IMR-90 (cell line): ENCODE measurements at places on chromosomes 6 and 20. TPM values are rescaled to one million over a fixed set of nuclear protein-coding genes. Genes with fewer than 3 reads are reported as not detected.

ABHD16B gene
- total RNA-seq = not detected in 2 replicates

ATP9A gene
- total RNA-seq = 22.4 and 23.3 TPM in 2 replicates

ZNF337 gene
- 15.8 and 16.5 TPM in 2 replicates for total RNA-seq

MMP24 gene
- 0.36 and 0.56 TPM in 2 replicates for total RNA-seq

TRIM31 gene
- total RNA-seq = not detected in 2 replicates

TRIM15 gene
- total RNA-seq = not detected in 2 replicates

MYT1 gene
- not detected in 2 replicates for total RNA-seq

FNDC11 gene
- 0.28 and 0.36 TPM in 2 replicates for total RNA-seq

F13A1 gene
- not detected in 2 replicates for total RNA-seq

ALDH8A1 gene
- total RNA-seq = under 0.01 TPM in 2 replicates

MAFB gene
- not detected in 2 replicates for total RNA-seq

ULBP1 gene
- 0.18 and 0.56 TPM in 2 replicates for total RNA-seq

LRP11 gene
- 63.8 and 74.7 TPM in 2 replicates for total RNA-seq

OPRM1 gene
- total RNA-seq = not detected in 2 replicates

OPN5 gene
- not detected in 2 replicates for total RNA-seq

PERP gene
- total RNA-seq = 7.7 and 11.7 TPM in 2 replicates

RNASET2 gene
- total RNA-seq = 13.6 and 14.2 TPM in 2 replicates

KHDC1L gene
- 0.18 TPM in 1 of 2 replicates, not detected in the other for total RNA-seq

BPIFB2 gene
- not detected in 2 replicates for total RNA-seq

CST4 gene
- total RNA-seq = not detected in 2 replicates

DEFB118 gene
- total RNA-seq = not detected in 2 replicates

SLC29A1 gene
- total RNA-seq = 4.1 and 4.7 TPM in 2 replicates

TFAP2A gene
- total RNA-seq = 0.72 and 1.1 TPM in 2 replicates

MPC1 gene
- 10.9 and 16.1 TPM in 2 replicates for total RNA-seq

THBS2 gene
- 101 and 113 TPM in 2 replicates for total RNA-seq

VIP gene
- not detected in 2 replicates for total RNA-seq
